ENCODE measurements at places on chromosomes 6 and 20.

DNA sequence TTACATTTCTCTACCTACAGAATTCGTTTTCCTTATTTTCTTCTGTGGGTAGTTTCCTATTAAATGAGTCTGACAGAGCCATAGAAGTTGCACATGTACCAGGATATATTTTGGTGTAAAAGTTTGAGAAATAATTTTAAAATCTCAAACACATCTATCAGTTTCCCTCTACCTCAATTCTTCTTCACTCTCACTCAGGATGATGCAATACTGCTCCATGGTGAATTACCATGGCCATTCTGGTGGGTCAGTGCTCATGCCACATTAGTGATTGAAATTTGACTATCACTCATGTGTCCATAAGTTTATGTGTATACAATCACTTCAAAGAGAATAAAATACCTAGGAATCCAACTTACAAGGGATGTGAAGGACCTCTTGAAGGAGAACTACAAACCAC, 151.7 kb downstream of the ARHGAP18 start:
- no peak for DNase-seq

DNA sequence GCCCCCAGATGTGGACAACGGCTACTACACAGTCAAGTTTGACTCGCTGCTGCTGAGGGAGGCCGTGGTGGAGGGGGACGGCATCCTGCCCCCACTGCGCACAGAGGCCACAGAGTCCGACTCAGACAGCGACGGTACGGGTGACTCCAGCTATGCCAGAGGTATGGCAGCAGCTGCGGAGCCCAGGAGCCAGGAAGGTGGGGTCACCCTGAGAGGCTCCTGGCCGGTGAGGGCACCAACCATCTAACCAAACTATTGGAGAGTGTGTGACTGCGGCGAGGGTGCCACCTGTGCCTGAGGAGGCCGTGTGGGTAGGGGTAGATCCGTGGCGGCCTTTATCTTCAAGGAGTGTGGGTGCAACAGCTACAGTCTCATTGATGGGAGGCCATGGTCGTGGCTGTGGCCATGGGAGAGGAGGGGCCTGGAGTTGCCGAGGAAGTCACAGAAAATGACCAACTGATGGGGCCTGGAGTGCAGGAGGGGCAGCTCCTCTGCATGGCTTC, 2.8 kb upstream of the LIME1 start:
- no peak for DNase-seq

GRCh38 chr20:58150772-58151171, 77.7 kb downstream of the ANKRD60 start:
- DNase-seq: no peak

- no peak for DNase-seq
Measured at GRCh38 chr6:128597004-128597403, 76.6 kb upstream of the PTPRK start.

- DNase-seq: no peak
Measured at GRCh38 chr6:6631534-6632276, 43.2 kb downstream of the LY86 start.
